Cortex of kidney (tissue), 1 donor: ENCODE measurements at places on chromosomes 2 and 18.

DNA sequence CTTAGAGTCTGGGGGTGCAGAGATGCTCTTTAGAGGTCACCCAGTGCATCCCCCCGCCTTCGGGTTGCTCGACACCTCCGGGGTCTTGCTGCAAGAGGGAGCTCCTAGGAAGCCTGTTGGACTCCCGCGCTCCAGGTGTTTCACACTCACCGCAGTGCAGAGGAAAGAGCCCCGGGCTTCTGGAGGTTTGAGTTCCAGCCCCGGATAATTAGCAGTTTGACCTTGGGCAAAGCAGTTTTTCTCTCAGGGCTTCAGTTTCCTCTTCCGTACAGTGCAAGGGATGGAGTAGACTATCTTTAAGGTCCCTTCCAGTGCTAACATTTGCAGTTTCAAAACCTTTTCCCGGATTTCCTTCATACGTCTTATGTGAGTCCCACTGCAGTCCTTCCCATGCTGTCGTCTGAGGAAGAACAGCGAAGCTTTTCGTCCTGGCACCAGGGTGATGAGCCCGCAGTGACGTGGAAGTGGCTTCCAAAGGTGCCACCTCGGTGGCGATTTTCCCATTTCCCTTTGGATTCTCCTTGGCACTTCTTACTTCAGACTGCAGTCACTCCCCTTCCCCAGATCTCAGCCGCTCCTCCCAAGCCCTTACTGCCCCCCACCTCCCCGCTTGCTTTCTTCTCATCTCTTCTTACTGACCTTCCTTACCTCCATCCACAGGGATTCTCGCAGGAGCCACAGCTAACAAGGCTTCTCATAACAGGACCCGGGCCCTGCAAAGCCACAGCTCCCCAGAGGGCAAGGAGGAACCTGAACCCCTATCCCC is 585 bp downstream of the PNKD start:
- no peak for DNase-seq

DNA sequence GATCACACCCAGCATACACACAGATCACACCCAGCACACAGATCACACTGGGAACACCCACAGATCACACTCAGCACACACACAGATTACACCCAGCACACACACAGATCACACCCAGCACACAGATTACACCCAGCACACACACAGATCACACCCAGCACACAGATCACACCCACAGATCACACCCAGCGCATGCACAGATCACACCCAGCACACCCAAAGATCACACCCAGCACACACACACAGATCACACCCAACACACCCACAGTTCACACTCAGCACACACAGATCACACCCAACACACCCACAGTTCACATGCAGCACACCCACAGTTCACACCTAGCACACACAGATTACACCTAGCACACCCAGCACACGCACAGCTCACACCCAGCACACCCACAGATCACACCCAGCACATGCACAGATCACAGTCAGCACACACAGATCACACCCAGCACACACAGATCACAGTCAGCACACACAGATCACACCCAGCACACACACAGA is 117.6 kb downstream of the DYSF start:
- DNase-seq: no peak

GRCh38 chr2:70505613-70506391 is 47.8 kb downstream of the TGFA start:
- no peak for DNase-seq

GRCh38 chr2:8479298-8479697 is 202.6 kb upstream of the ID2 start:
- DNase-seq: no peak

GRCh38 chr2:122433123-122433754 is 677.8 kb downstream of the TSN start:
- no peak for DNase-seq

- DNase-seq: no peak
These were observed 190.7 kb downstream of the NOL4 start for GRCh38 chr18:34033968-34034367.

- no peak for DNase-seq
These were observed 256.3 kb upstream of the PKDCC start for GRCh38 chr2:41791523-41791922.

GRCh38 chr18:10822456-10822855 is 296.6 kb downstream of the NAPG start:
- DNase-seq: no peak

GRCh38 chr2:201881741-201882140 is 75.4 kb downstream of the CDK15 start:
- no peak for DNase-seq

- DNase-seq: no peak
These were observed 201.4 kb downstream of the RBM43 start for GRCh38 chr2:151060287-151060686.

DNA sequence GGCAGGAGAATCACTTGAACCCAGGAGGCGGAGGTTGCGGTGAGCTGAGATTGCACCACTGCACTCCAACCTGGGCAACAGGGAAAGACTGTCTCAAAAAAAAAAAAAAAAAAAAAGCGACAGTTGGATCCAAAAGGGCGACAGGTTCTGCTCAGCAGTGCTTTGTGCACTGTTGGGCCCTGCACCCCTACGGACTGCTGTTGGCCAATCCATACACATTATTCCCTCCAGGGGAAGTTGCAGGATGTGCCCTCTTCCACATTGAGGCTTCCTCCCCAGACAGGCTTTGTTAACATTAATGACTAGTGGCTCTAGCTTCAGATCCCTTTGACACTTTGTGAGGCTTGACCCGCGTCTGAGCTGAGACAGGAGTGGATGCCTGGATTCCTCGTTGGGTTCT is 9.4 kb downstream of the NT5DC4 start:
- DNase-seq: no peak

DNA sequence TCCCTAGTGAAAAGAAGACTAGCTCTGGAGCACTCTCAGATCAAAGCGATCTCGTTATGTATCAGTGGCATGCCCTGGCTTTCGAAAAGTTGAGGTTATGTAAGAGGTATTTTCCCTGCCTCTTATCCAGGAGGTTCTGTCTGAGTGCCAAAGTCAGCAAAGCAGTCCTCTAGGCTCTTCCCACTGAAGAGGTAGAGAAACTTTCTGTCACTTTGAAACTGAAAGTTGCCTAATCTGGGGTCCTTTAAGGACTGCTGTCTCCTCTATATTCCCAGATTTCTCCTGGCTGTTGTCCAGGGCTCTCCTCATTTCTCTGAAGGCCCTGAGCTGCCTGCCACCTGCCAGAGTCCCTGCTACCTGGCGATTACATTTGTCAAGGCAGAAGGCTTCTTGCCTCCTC is 96.3 kb downstream of the B3GNT2 start:
- no peak for DNase-seq

- DNase-seq: no peak
These were observed 107.1 kb downstream of the LYPD6B start for GRCh38 chr2:149145314-149146295.

DNA sequence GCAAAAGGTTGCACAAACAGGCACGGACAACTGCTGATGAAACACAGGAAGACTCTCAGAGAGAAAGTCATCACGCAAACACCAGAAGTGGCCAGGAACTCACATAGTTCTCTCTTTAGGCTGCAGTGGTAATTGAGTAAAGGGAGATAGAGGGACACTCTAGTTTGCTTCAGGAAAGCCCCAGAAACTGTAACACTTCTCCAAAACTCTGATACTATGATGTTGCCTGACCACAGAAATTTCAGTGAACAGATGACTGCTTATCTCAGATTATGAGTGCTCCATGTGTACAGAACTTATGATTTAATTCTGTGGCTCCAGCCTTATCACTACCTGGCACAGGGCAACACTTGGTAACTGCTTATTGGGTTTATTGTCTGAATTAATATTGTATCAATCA is 311.5 kb upstream of the GYPC start:
- no peak for DNase-seq
